ENCODE measurements at places on chromosomes 11 and 22.
A peak's percentile ranks its signal among the peaks of the same experiment; 100 is the strongest.

DNA sequence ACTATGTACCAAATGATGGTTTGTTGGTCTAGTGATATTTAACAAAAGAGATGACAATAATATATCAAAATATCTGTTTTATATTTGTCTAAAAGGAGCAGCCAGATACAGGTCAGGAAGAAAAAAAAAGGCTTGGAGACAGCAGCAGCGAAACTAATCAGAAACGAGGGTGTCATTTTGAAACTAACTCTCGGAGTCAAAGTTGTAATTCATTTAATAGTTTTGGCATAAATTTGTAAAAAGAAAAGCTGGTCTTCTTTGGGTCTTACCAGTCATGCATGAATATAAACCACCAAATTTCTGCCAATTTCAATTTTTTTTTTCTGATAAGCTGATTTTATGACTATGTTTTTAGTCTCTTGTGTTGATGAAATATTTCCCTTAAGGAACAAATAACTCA lies 25.5 kb downstream of the NPAT start:
- no peak for DNase-seq

DNA sequence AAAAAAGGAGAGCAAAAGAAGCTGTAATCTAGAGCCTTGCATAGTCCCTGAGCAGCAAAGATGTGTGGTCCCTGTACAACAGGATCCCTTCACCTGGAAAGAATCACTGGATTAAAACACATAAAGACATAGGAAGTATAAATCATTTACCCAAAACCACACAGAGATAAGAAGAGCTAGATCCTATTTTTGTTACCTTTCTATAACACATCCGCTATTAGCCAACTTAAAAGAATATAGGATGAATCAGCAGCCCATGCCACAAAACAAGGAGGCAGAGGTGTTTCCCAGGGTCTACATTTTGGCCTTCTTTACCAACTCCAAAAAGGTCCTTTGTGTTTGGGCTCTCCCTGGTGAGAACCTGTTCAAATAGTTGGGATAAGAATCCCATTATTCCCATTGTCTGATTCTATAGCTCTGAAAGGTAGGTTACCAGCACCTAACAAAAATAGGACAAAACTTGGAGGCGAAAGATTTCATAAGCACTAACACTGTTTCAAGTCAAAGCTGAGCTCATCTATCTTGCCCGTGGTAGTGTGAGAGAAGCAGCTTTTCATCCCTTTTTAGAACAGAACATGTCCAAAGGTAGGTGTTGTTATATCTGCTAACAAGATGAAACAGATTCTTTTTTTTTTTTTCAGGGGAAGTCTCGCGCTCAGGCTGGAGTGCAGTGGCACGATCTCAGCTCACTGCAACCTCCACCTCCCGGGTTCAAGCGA lies 26.8 kb downstream of the PAK1 start:
- DNase-seq, result no peak

DNA sequence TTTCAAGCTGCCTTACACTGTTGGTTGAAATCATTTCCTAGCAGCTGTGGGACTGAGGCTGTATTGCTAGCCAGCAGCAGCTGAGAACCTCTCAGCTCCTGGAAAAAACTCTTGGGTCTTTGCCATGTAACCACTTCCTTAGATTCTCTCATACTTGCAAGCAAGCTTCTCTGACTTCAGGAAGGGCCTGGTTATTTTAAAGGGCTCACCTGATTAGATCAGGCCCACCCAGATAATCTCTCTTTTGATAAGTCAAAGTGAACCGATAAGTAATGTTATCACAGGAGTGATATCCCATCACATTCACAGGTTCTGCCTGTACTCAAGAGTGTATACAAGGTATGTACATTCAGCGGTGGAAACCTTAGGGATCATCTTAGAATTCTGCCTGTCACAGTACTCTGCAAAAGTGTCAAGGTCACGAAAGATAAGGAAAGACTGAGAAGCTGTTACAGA lies 7.4 kb upstream of the CLPB start:
- DNase-seq, result no peak

DNA sequence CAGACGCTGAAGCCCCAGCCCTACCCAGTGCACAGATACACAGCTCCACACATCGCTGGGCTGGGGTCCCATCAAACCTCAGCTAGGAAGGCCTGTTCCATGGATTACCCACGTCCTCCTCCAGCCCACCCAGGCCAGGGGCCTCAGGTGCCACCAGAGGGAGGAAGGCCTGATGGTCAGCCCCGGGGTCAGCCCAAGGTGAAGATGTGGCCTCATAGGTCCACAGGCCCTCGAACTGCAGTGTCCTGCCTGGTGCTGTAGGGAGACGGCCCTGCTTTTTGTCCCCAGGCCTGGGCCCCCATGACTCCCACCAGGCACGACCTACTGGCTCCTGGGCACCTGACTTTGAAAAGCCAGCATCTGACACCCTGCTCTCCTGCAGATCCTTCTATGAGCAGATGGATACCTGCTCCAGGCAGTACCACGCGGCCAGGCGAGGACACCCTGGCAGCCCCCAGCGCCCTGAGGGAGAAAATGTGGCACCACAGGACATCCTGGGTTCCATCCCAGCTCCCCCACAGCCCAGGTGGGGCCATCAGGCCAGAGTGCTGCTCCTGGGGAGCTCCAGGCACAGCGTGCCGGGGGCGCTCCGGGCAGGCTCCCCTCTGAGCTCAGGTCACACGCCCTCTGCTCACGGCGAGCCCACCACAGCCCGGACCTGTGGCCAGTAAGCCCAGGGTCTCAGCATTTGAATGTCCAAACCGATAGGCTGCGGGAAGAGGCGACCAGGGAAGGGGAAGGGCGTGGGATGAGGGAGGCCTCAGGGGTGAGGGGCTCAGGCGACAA lies 15.8 kb upstream of the MOB2 start:
- DNase-seq, result no peak

- peak; percentile 72 for DNase-seq
These were observed at the start of gene QSER1 for GRCh38 chr11:32892355-32893092. Gene QSER1 (plus strand): TSS chr11:32892811. CDS start chr11:32893126, 315 bp downstream.

- DNase-seq, result no peak
These were observed 342.5 kb downstream of the NTM start for GRCh38 chr11:131712897-131713296.

- no peak for DNase-seq
These were observed 63.8 kb upstream of the WNT7B start for GRCh38 chr22:46040471-46041465.

DNA sequence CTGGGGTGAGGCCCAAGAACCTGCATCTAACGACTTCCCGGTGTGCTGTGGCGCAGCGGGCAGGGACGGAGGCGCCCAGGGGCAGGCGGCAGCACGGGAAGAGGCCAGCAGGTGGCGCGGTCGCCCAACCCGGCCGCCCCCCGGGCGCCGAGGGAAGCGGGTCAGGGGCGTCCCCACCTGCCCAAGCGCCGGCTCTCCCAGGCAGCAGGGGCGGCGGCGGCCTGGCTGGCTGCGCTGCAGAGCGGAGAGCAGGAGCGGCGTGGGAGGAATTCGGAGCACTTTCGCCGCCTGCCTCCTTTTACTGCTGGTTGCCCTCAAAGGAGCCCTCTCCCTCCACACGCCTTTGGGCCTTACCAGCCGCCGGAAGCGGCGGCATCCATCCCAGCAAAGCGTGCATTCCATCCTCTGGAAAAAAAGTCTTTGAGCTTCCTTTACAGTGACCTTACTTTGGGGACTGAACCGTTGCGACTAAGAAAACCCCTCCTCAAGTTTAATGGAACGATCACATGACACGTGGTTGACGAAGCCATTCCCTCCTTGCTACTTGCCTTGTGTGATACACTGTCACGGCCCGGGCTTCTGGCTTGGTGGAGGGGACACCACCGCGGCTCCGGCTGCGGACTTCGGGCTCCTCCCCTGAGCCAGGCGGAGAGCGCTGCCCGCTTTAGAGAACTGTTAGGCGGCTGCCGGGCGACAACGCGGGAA lies 106.8 kb upstream of the CLMP start:
- DNase-seq, result peak; percentile 62

- no peak for DNase-seq
These were observed 60.9 kb downstream of the SMIM38 start for GRCh38 chr11:69216647-69217051.

- no peak for DNase-seq
These were observed 12.8 kb downstream of the ETS1 start for GRCh38 chr11:128574576-128575011.

DNA sequence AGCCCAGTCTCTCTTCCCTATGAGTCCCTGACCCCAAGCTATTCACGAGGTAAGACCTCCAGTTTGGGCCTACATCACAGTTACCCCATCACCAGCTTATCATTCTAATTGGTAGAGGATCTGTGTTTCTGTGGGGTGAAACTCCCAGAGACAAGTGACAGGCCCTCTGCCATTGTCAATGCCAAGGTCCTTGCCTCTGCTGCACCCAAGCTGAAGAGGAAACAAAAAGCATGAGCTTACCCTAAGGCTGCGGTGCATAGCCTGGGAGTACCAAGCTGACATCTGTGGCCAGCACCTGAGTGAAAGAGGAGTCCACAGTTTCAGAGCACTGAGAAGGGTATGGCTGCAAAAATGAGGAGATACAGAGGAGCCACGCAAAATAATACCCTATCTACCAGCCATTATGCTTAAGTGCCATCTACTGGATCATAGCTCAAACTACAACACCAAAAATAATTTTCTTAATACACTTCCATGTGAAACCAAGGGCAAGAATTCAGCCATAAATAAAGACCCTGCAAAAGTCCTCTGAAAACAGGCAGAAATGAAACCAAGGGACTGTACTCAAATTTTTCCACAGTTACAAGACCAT lies 62.3 kb upstream of the ANO5 start:
- DNase-seq, result no peak

DNA sequence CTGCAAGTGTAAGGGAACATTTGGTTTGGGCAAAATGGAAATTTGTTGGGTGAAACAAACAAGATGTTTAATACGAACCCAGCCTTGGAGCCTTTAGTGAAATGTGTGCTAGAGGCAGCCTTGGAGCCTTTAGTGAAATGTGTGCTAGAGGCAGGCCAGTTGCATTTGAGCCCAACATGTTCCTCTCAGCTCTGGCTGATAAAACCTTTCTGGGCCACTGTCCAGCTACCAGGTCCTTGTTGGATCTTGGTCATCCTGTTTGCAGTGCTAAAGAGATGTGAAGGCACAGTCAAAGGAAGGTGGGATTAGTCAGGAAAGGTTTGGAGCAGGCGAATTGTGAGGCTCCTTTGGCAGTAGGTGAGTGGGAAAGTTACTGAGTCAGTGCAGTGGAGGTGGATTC lies 48.9 kb downstream of the CEP164 start:
- no peak for DNase-seq

- no peak for DNase-seq
These were observed 97.1 kb upstream of the PARVA start for GRCh38 chr11:12280199-12280837.

DNA sequence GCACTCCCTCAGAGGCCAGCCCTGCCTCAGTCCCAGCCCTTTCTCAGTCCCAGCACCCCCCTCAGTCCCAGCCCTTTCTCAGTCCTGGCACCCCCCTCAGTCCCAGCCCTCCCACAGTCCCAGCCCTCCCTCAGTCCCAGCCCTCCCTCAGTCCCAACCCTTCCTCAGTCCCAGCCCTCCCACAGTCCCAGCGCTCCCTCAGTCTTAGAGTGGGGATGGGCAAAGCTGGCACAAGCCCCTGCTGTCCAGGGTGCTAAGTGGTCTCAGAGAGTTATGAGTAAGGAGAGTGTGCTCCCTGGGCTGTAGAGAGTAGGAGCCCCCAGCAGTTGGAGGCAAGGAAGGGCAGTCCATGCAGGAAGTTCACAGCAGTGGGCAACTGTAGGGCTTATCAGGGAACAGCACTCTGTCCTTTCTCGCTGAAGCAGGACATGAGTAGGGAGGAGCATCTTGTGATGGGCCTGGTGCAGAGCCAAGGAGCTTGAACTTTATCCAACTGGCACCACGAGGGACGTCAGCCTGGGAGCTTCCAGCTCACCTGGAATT lies 51.4 kb upstream of the CRYBB3 start:
- no peak for DNase-seq
